Activated naive CD4-positive, alpha-beta T cell treated with anti-CD3 and anti-CD28 coated beads, Interleukin-2, amount 50 U/mL, for 72 hours (primary cell): ENCODE measurements at places on chromosomes 7 and 10.

DNA sequence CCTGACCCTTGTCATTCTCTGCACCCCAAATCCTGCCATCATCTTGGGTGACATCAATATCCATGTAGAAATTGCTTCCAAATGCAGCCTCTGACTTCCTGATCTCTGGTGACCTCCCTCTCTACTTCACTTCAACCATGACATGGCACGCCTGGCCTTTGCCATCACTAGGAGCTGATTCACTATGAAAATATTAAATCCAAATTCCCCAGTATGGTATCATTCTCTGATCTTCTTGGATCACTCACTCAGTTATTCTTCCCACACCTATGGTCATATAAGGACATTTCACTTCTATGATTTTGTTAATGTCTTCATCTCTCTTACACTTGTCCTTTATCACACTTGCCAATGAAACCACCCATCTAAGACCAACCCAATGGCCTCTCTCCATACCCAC is 73.7 kb upstream of the ODAD2 start:
- no peak for DNase-seq

DNA sequence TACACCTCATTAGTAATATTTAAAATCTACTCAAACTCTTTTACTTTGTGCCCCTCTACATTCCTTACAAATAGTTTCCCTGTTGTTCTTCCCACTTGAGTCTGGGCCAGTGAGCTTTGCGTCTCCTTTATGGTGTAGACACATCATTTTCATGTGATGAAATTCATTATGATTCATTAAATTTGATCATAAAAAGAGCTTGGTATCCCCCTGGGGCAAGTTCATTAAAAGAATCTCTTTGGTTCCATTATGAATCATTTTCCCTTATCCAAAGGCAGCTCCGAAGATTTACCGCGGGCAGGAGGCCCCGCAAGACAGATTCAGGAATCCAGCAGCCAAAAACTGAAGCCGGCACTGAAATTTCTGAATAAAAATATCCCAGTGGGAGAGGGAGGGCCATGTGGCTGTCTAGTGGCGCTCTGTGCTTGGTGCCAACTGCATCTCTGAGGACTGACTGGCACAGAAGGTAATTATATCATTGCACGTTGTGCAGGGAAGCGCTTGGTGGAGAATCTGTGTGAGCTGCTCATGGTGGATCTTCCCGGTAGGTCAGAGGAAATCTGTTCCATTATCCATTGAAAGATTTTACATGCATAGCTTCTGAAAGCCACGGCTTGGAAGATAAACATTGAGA is 151.4 kb upstream of the PITRM1 start:
- no peak for DNase-seq

DNA sequence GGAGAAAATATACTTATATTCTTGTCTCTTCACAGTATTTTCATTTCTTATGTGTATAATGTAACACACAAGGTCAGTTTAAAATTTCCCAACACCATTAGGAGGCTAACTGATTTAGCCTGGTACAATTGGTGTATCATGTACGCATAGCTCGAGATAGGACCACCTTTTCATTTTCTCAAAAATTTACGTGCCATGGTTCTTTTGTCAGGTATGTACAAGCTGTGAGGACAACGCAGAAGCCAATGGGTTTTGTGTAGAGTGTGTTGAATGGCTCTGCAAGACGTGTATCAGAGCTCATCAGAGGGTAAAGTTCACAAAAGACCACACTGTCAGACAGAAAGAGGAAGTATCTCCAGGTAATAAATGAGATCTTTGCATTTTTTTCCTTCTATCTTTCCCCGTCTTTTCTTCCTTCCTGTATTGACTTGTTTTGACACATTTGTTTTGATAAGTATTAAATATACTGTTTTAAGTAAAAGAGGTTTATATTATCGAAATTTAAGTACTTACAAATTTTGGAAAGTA is 55.0 kb downstream of the TRIM24 start:
- no peak for DNase-seq

GRCh38 chr10:11642566-11642965 is 31.1 kb upstream of the USP6NL start:
- DNase-seq, result no peak

GRCh38 chr7:107206706-107207105 is 37.9 kb downstream of the HBP1 start:
- no peak for DNase-seq

DNA sequence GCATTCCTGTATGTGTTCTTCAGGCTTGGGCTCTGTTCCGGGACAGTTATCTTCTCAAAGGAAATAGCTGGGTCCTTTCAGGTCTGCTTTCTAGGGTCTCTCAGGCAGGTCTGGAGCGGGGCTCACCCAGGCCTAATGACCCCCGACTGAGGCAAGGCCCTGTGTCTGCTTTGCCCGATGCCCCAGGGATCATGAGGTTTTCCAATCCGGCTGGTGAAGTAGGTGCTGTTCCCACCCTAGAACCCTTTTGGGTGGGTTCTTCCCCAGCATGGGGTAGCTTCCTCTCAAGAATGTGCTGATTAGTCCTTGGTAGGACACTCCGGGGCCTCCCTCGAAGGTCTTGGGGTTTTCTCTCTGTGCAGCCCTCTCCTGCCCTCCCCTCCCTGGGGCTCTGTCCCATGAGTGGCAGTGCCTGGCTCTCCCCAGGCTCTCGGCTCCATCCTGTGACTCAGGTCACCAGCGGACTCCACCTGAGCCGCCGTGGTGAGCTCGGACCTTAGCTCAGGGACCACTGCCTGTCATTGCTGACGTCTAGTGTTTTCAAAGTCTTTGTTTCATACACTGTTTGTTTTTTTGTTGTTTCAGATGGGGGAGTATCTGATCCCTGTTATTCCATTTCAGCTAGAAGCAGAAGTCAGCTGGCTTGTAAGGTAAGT is 71.0 kb upstream of the NKX6-2 start:
- DNase-seq, result no peak

DNA sequence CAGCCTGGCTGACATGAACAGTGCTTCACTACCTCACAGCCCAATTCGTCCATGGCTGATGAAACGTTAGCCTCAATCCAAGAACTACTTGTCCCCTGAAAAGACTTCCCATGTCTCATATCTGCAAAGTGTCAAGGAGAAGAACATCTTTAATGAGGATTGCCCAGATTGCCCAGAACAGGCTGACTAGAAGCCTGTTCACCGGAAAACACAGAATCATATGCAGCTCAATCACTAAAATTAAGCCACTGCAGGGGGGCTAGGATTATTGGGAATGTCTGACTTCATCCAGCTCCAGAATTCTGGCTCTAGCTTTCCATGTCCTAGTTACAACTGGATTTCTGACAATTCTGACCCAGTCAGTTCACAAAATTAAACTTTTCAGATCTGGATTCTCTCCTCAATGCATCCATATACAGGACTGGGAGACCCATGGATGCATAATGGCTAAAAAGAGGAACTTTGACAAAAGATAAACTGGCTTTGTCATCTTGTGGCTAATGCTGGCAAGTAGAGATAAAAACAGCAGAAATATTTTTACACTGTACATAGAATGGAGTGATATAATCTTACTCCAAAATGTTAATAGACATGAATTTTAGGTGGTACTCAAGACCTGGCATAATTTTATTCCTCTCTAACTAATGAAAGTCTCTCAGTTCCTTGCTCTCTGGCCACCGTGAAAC is 467.0 kb upstream of the POT1 start:
- DNase-seq, result no peak

DNA sequence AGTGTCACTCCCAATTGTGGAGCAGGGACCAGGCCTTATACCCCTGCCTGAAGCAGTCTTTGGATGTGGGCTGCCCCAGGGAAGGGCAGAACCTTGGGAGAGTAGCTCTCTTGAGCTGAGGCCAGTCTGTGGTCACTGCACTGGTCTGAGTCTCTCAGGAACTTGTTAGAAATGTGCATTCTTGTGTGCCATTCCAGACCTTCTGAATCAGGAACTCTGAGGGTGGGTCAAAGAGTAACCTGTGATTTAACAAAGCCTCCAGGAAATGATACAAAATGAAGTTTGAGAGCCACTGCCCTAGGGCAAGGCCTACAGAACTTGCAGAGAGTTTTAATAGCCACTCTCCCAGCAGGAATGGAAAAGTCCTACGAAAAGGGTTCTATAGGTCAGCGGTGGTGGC is 68.1 kb downstream of the LYZL1 start:
- no peak for DNase-seq

DNA sequence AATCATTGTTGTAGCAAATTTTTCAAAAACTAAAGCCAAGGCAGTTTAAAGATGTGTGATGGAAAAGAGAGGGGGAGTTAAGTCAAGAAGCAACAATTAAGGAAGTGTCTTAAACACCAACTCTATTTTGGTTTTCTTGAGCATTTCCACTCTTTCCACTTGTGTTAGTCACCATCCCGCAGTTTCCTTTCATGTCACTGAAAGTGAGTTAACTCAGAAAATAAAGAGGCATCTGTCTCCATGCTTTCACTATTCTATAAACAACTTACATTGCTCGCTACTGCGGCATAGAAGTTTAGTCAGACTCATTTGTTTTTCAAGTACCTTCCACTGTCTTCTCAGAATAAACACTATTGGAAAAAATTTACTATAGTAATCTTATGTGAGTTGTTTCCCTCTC is 284.9 kb upstream of the SEMA3D start:
- peak; percentile 3 for DNase-seq

DNA sequence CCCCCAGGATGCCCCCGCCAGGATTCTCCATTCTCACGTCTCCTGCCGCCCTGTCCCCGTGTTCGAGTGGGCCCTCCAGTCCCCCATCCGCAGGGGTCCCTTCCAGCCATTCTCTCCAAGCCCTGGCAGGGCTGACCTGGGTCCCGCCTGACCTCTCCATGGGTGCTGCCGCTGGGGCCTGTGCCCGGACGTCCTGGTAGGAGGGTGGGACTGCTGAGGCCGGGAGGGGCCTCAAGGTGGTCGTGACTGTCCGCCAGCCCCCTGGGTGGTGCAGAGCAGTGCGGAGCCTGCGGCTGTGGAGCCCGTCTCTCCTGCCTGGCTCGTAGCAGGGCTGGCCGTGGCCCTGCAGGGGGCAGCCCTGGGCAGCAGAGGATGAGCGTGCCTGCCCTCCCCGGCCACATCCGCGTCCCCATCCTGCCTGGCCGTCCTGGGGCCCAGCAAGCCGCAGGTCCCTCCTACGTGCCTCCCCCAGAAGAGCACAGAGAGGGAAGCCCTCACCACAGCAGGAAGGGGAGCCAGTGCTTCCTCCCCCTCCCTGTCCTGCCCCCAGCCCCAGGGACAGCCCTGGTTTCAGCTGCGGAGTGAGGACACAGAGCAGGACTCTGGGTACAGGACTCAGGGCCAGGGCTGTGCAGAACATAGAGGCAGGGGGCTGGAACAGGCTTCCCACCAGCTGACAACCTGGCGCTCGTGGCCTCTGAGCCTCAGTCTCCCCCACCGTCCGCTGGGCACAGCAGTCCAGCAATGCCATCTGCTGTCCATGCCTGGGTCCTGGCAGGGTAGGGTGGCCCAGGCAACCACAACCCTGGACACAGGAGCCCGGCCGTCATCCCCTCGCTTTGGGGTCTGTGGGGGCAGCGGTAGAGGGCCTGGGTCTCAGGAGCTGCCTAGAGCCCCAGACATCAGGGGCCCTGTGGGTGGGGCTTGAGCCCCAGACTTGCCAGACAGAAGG is 1.5 kb upstream of the GRIFIN start:
- DNase-seq, result peak; percentile 66

- no peak for DNase-seq
Measured at GRCh38 chr10:131267814-131268095, 43.8 kb downstream of the TCERG1L start.

DNA sequence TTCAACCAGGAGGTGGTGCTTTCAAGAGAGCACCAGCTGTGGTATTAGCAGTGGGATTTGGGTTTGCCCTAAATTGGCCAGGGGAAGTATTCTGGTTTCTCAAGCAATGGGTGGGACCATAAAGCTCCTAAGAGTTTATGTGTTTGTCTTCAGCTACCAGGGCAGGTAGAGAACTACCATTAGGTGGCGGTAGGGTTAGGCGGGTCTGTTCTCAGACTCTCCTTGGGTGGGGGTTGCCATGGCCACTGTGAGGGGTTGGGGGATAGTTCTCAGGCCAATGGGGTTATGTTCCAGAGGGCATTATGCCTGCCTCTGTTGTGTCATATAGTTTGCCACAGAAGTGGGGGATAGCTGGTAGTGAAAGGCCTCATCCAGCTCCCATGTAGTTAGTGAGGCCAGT is 47.7 kb upstream of the BICC1 start:
- DNase-seq, result no peak

- no peak for DNase-seq
Measured at GRCh38 chr10:91800756-91801155, 2.5 kb downstream of the TNKS2 start.

DNA sequence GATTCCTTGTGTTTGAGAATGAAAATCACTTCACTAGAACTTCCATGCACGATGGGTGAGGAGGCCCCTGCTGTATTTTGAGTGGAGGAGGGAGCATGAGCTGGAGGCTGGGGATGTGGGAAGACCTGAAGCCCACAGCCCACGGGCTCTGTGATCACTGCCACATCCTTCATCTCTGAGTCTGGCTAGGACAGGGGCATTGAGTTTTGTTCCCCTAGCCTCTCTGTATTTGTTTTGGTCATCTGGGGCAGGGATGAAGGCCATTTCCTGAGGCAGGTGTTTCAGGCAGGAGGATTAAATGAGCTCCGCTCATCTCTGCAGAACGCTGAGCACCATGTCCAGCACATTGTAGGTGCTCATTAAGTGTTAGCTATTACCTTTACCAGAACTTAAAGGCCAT is 293.6 kb downstream of the GLRX3 start:
- DNase-seq, result no peak

GRCh38 chr7:117567781-117568180 is 88.0 kb downstream of the CFTR start:
- no peak for DNase-seq

GRCh38 chr10:45255706-45256105 is 59.7 kb downstream of the OR13A1 start:
- no peak for DNase-seq

- no peak for DNase-seq
Measured at GRCh38 chr10:100967332-100967731, 2.0 kb upstream of the SEMA4G start.
